ENCODE measurements at places on chromosomes 6 and 20.

DNA sequence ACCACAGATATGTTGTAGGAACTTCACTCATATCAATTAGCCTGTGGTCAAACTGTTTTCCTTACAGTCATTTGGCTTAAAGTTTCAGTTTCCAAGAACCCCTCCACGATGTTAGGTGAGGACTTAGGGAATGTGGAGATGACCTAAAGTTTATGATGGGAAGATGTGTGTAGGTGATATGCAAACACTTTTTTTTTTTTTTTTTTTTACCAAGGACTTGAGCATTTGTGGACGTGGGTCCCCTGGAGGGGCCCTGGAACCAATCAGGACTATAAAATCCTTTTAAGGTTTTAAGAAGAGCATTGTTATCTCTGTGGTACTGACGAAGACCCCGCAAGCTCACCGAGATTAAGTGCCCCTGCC, 478 bp upstream of the MTHFD1L start:
- DNase-seq = no peak

- DNase-seq = no peak
Measured at GRCh38 chr6:36973190-36973589, 12.8 kb downstream of the MTCH1 start.

DNA sequence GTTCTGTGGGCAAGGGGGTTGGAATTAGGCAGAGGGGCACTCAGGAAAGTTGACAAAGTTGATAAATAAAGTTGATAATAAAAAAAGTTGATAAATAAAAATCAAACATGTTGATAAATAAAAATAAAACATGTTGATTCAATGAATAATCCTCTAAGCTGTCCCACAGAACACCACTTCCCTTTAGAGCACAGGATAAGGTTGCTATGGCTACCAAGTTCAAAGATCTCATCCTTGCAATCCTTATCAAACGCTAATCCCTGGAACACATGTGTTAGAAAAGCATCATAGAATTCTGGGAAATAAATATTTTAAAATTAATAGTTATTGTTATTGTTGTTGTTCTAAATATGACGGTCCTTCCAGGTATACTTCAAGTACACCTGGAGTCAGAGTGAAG, 33.9 kb downstream of the MBOAT1 start:
- DNase-seq = no peak

DNA sequence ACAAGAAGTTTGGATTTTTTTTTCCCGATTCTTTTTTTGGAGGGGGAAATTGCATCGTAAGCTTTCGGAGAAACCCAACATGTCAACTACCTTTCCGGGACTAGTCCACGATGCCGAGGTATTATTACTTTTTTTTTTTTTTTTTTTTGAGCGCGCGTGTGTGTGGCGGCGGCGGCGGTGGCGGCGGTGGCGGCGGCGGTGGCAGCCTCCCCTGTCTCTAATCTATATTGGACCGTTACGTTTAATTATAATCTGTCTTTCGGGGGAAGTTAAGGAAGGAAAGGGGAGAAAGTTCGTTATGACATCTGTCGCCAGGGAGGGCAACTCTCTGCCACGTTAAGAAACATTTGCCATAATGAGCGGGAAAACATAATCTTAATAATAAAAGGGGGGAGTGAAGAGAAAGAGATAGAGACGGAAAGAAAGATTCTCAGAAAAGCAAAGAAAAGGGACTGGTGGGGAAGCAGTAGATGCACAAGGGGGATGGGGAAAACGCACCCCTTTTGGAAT, 706 bp downstream of the TFAP2D start:
- DNase-seq = no peak

DNA sequence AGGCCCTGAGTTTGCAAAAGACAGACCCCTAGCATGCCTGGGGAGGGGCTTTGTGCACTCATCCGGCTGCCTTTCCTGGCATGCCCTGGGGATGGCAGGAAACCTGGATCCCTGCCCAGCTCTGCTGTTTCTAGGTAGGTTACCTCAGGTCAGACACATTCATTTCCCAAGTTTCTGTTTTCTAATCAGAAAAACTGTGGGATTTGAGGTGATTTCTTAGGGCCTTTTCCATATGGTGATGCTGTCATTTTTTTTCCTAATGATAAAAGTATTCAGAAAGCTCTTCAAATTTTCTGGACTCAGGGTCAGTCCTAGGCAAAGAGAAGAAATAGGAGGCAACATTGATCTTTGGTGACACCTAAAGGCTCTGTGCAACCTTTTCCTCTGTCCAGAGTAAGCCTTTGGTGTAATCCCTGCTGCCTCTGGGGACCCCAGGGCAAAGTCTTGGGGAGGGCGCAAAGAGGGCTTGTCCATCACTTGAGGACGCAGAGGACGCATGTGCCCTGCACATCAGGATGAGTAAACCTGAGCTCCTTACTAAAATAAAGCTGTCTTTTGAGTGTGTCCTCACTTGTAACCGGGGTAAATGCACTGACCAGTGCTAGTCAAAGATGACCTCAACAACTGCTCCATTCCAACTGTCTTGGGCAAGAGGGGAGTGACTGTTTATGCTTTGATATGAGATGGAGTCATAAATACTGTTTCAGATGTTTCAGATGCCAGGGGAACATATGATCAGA, 13.5 kb upstream of the TRAM2 start:
- DNase-seq = peak; percentile 49

- DNase-seq = peak; percentile 62
Measured at GRCh38 chr6:170290296-170291128, at the start of gene DLL1. TSS of gene DLL1 (minus strand) at chr6:170291078. CDS start at chr6:170290139, 939 bp downstream.

GRCh38 chr6:33770124-33770832, 18.7 kb downstream of the LEMD2 start:
- DNase-seq = no peak

GRCh38 chr20:63823691-63824311, 7.3 kb downstream of the ZBTB46 start:
- DNase-seq = no peak

GRCh38 chr6:15974817-15975216, 154.1 kb upstream of the MYLIP start:
- DNase-seq = no peak

DNA sequence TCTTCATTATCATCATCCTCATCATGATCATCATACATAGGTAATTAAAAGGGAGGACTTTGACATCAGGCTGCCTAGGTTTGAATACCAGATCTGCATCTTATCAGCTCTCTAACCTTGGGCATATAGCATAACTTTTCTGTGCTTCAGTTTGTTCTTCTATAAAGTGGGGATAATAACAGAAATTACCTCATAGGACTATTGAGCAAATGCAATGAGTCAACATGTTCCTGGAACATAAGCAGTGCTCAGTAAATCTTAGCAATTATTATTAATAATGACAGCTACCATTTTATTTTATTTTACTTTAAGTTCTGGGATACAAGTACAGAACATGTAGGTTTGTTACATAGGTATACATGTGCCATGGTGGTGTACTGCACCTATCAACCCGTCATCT, 7.2 kb downstream of the C20orf202 start:
- DNase-seq = no peak

GRCh38 chr6:43736844-43737243, 33.2 kb upstream of the VEGFA start:
- DNase-seq = no peak

- no peak for DNase-seq
Measured at GRCh38 chr6:2909718-2910117, 6.6 kb upstream of the SERPINB9 start.

DNA sequence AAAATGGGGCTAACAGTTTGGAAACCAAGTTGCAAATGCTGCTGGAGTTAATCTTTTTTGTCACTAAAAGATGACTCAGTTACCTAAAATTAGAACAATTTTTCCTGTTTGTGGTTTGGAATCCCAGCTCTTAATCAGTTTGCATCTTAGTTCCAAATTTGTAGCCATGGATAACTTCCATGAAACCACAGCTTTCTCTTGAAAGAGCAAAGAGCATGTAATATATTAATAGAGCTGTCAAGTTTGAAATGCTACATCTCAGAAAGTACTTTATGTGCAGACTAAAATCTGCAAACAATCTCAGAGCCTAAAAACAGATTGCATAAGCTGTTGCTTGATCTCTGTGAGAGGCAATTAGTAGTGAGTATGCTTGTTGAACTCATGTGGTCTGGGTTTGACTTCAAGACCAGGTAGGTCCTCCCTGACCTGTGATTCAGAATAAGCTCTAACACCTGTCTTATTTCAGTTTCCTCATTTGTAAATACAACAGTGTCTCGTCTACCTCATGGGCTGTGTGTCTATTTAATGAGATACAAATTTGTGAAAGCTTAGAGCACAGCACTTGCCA, 23.5 kb downstream of the DHX35 start:
- DNase-seq = no peak

GRCh38 chr6:127582777-127583462, 5.9 kb downstream of the C6orf58 start:
- no peak for DNase-seq

DNA sequence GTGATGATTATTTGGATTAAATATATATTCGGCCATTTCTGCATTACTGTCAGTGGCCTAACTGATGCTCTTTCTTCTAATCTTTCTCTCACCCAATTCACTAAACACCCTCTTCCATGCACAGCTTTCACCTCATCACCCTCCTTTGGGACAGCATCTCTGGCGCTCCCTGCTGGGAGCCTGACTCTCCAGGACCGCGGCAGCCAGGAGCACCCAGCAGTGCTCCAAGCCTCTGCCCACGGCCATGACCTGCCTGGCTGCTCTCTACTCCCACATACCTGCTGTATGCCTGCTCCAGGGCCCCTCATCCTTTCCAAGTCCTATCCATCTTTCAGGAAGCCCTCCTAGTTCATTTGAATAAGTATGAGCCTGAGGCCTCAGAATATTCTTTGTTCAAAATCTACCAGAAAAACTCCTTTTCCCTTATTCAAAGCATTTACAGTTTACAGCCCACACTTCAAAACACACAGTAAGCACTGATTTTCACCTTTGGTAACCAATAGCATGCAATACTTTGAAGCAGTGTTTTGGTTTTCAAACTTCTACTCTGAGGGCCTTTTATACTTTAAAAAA, 15.2 kb downstream of the CTCFL start:
- DNase-seq = no peak

DNA sequence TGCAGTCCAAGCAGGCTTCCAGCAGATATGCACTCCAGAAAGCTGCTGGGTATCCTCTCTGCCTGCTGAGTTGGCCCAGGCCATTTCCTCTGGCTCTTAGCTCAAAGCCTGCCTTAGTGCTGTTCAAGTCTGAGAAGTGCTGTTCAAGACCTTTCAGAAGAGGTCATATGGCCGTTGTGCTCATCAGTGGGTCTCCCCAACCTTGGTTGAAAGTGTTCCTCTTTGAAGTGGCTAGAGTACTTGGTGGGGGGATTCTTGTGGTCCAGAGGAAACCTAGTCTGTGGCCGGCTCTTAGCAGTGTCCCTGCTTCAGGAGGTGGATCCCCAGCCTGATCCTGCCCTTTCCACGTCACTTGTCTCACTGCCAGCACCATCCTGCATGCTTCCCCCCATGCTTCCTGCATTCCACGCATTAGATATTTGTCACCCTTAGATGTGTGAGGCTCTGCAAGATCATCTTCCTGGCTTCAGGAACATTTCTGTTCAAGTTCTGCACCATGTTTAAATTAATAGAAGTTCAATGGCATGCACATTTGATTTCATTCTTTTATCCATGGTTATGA, 105.0 kb downstream of the FIG4 start:
- no peak for DNase-seq

GRCh38 chr20:5080384-5080877, 39.3 kb downstream of the PCNA start:
- no peak for DNase-seq

- peak; percentile 3 for DNase-seq
Measured at GRCh38 chr6:114096561-114097172, 125.7 kb upstream of the HDAC2 start.

- DNase-seq = peak; percentile 70
Measured at GRCh38 chr20:22449188-22449973, 135.0 kb downstream of the FOXA2 start.

- DNase-seq = no peak
Measured at GRCh38 chr6:21739241-21739640, 145.7 kb downstream of the SOX4 start.

GRCh38 chr6:90035047-90035723, 140.9 kb downstream of the GJA10 start:
- DNase-seq = no peak

DNA sequence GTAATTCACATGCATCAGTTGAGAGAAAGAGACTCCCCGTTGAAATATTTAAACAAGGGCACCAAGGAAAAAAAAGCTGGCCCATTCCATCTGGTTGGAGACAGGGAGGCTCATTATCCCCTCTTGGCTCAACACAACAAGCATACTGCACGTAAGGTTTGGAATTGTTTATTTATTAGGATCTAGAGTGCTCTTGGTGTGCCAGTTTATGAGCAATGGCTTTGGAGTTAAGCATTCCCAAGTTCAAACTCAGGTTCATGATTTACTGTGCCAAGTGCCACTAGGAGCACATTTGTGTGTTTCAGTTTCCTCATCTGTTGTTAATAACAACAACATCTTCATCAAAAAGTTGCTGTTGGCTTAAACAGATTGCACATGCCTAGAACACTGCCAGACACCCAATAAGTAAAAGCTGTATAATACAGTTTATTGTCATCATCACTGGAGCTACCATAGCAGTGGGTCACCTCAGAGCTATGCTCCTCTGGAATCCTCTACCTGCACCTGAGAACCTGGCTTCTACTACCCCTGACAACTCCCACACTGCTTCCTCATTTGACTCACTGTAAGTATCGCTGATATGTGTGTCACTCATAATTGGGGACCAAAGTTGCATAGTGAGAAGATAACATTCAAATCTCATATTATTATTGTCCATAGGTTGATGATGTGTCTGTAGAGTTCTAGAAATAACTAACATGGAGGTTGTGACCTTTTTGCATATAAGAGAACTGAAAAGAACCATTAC, 5.4 kb downstream of the SLC17A3 start:
- no peak for DNase-seq

DNA sequence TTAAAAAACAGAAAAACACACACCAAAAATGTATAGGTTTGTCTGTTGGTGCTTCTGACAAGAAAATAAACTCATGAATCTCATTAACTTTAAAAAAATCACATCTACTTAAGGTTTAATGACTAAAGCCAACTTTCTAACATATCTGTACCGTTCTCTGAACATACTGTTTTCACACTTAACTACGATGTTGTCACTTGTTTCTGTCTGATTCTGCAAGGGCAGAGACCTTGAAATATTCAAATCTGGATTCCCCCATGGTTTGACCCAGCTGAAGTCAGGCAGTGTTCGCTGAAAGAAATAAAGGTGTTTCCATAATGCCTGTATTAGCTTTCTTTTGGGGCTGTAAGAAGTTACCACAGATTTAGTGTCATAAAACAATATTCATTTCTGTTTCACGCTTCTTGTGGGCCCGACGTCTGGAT, 2.7 kb upstream of the ASXL1 start:
- no peak for DNase-seq

- DNase-seq = peak; percentile 76
Measured at GRCh38 chr20:1313236-1313964, 15.5 kb downstream of the SDCBP2 start.

DNA sequence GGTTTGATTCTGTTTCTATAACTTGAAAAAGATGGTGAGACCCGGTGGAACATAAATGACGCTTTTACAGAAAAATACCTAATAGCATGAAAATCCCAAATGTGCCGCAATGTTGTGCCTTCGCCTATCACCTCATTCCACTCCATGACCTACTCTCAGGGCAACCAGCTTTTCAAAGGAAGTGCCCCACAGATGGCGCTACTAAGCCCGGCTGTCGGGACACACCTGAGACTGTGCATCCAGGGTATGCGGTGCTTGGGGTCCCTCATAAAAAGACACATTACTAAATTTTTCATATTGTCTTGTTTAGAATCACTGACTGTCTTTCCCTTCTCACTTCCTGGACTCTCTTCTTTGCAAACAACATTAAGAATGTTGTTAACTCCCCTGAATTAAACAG, 145.5 kb upstream of the RPS6KA2 start:
- DNase-seq = no peak
